ENCODE measurements at places on chromosomes 5 and 9.

GRCh38 chr5:53219174-53219573 is 109.6 kb upstream of the MOCS2 start:
- no peak for DNase-seq

DNA sequence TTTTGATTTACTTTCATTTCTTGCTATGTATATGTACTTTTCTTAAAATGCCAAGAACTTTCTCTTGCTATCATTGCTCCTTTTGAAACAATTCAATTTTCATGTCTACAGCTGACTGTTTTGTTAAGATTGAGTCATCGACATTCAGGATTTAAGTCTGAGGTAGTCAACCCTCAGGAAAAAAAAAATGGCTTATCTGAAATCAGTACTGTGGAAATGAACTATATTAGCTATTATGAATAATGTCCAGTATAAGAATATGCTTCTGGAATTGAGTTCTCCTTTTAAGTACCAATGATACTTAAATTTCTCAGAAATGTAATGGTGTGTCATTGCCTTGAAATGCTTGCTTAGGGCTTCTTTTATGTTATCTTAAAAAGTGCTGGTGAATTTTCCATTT is 37.9 kb downstream of the TNFAIP8 start:
- DNase-seq: no peak

GRCh38 chr5:10675177-10675700 is 85.8 kb downstream of the DAP start:
- no peak for DNase-seq

DNA sequence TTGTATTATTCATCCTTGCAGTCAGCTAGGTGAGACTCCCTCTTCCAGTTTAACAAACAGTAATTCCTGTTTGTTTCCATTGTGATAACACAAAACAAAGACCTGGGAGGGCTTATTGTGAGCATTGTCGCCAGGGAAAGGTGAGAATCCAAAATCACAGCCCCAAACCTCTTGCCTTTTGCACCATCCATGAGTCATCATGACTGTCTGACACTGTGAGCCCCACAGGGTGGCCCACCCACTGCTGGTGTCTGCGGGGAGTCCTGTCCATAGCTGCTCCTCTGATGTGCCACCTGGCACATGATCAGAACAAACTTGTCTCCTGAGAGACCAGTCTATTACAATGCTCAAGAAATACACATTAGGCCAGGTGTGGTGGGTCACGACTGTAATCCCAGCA is 33.7 kb upstream of the S1PR3 start:
- no peak for DNase-seq
